ENCODE measurements at places on chromosomes 7 and 10.

- no peak for DNase-seq
Measured at GRCh38 chr10:34292675-34293074, 522.4 kb downstream of the PARD3 start.

DNA sequence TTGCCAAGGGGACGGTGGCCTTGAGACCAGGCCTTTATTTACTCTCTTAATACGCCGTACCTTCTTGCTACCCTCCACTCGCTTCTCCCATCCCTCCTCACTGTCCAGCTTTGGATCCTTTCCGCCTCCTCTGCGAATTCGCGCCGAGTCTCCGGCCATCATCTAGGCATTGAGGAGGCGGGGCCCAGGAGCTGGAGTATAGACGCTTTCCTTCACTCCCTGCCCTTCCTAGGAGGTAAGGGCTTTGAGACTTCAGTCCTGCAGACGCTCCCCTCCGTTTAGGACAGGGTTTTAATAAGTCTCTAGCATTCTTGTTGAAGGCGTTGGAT, 538 bp downstream of the TFAM start:
- peak; percentile 18 for DNase-seq

GRCh38 chr10:102419269-102420180, 940 bp upstream of the PSD start:
- peak; percentile 72 for DNase-seq

DNA sequence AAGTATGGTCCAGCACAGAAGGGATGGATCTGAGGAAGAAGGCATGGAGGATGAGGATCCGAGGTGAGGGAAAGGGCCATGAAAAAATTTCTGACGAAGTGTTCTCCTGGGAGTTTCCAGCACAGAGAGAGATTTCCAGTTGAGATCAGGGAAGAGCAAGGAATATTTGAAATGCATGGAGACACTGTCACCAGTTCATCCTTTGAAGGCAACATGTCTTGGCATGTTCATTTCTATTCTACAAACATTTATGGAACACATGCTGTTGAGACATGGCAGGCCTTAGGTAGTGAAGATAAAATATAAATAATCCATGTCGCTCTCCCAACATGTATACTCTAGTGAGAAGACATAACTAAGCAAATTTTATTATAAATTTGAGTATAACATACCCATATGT, 234.0 kb upstream of the TCF7L2 start:
- DNase-seq, result no peak

DNA sequence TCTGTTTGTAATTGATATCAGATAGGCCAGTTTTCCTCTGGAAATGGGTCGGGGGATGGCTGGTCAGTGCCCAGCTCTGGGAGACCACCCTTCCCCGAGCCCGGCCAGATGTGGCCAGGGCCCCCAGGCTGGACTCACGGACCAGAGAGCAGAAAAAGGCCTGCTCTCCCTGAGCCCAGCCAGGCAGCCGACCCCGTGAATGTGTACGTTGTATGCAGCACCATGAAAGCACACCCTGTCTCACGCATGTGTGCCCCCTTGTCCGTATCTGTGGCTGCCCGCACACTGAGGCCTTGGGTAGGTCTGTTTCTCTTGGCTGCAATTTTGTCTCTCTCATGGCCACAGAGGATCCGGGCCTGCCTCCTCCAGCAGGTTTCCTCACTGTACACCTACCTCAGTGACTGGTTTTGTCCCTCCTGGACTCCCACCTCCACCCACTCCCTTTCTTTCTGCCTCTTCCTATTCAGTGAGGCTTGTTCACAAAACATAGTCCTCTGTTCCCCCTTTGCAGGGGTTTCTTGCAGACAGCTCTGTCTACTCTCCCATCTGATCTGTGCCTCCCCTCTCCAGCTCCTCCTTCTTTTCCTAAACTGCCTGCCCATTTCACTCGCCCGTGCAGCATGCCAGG, 23.6 kb upstream of the ANKRD2 start:
- no peak for DNase-seq

GRCh38 chr10:9311702-9312499, 1257.4 kb downstream of the GATA3 start:
- DNase-seq, result no peak

- no peak for DNase-seq
Measured at GRCh38 chr10:78655979-78656378, 412.8 kb upstream of the ZMIZ1 start.

- DNase-seq, result no peak
Measured at GRCh38 chr10:87534173-87534858, 29.6 kb downstream of the MINPP1 start.

- no peak for DNase-seq
Measured at GRCh38 chr10:6654571-6654970, 74.5 kb upstream of the PRKCQ start.

GRCh38 chr7:69736126-69736810, 138.0 kb downstream of the AUTS2 start:
- DNase-seq, result no peak

Measured in stimulated activated CD4-positive, alpha-beta T cell treated with anti-CD3 and anti-CD28 coated beads, Interleukin-4, amount 100 ng/mL, for 24 hours (primary cell).